ENCODE measurements at places on chromosomes 13 and 19. TPM values are rescaled to one million over a fixed set of nuclear protein-coding genes. Genes with fewer than 3 reads are reported as not detected.

- DNase-seq = no peak
Observed at GRCh38 chr13:20136781-20137703, 23.8 kb downstream of the GJA3 start.

AMER2 gene
- not detected for polyA plus RNA-seq

DNA sequence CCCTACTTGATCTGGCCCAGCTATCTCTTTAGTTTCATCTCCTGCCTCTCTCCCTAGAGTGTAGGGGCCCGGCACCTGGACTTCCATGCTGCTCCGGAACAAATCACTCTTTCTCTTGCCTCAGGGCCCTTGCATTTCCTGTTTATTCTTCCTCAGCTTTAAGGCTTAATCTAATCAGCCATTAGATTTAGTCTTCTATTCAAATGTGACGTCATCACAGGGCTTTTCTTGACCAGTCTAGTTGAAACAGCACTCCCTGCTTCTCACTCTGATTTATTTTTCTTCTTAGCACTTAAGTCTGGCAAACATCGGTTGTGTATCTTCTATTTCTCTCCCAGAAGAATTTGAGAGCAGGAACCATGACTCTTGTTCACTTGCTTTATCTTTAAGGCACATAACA lies 564.1 kb downstream of the EFNB2 start:
- DNase-seq = no peak

DNA sequence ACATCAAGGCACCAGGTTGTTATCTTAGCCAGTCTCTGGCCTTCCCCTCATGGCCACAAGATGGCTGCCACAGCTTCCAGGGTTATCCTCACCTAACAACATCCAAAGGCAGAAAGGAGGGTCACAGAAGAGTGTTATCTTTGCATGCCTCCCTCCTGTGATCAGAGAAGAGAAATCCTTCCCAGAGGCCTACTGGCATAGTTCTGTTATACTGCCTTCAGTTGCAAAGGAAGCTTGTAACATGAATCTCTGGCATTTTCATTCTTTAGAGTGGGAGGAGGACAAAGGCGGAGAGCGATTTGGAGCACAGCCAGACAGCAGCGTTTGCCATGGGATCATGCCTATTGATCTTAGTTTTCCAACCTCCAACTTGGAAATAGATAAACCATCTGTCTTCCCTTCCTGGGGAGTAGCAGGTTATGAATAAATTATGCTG lies 135.7 kb downstream of the DNAJC15 start:
- DNase-seq = no peak

DNA sequence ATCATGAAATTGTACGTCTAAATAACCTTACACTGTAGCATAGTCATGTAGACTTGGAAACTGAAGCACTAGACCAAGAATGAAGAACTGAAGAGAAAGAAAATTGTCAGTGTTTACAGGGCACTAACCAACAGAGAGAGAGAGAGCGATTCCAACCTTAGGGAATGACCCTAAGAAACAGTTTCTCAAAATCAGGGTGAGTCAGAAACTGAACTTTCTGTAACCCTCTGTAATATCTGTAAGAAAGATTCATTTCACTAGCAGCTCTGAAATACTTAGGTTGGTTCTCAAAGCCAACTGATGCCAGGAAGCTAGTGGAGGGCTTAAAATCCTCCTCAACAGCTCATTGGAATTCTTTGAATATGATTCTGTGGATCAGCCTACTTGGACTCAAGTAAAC lies 936.9 kb downstream of the EFNB2 start:
- DNase-seq = no peak

ZNF160 gene
- polyA plus RNA-seq = 17.7 TPM

DAND5 gene
- 7.0 TPM for polyA plus RNA-seq

DNA sequence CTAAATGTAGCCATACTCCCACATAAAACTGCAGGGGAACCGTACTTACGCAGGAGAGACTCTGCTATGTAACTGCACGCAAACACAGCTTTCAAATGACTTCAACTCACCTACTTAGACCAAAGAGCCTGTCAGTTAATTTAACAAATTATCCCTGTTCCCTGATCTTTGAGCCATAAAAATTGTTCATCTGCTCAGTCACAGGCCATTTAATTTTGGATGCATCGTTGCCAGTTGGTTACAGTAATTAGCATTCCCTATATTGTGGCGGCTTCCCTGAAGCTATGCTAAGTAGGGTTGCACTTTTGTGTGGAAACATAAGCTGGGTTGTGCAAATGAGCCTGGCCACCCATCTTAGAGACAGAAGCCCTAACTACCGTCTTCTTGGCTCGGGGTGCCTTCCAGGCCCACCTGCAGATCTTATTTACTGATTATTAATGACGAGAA lies 21.2 kb upstream of the OBI1 start:
- no peak for DNase-seq

GJB2 gene
- polyA plus RNA-seq = 0.20 TPM

- DNase-seq = no peak
Observed at GRCh38 chr19:14325863-14326262, 55.4 kb upstream of the ADGRE5 start.

SPACA4 gene
- polyA plus RNA-seq = not detected

DNA sequence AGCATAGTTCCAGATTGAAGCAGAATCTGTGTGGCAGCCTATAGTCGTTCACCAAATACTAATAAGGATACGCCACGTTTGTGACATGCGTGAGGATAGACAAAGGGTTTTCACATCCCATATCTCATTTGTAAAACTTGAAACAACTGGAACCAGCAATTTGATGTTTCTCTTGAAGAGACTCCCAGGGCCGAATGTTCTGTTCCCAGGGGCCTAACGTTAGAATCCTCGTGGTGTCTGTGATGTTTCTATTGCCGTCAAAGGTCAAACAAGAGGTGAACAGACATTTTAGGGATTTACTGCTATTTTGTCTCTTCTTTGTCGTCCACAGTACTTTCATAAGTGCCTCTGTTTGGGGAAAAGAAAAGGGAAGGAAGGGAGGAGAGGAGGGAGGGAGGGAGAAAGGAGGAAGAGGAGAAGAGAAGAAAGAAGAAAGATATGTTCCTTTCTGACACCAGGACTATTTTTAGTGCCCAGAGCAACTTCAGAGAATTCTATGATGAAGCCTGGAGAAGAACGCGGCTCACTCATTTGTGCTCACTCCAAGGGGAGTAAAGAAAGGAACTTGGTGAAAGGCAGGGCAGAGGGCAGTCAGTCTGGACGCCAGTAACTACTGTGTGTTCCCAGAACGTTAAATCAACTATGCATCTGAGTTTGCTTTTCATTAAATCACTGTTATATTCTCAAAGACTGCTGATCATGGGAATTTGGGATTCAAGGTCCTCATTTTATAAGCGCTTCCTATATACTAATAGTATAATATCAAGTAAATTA lies 154.5 kb downstream of the DCT start:
- no peak for DNase-seq

- DNase-seq = no peak
Observed at GRCh38 chr13:32600890-32601289, 14.6 kb downstream of the PDS5B start.

DNA sequence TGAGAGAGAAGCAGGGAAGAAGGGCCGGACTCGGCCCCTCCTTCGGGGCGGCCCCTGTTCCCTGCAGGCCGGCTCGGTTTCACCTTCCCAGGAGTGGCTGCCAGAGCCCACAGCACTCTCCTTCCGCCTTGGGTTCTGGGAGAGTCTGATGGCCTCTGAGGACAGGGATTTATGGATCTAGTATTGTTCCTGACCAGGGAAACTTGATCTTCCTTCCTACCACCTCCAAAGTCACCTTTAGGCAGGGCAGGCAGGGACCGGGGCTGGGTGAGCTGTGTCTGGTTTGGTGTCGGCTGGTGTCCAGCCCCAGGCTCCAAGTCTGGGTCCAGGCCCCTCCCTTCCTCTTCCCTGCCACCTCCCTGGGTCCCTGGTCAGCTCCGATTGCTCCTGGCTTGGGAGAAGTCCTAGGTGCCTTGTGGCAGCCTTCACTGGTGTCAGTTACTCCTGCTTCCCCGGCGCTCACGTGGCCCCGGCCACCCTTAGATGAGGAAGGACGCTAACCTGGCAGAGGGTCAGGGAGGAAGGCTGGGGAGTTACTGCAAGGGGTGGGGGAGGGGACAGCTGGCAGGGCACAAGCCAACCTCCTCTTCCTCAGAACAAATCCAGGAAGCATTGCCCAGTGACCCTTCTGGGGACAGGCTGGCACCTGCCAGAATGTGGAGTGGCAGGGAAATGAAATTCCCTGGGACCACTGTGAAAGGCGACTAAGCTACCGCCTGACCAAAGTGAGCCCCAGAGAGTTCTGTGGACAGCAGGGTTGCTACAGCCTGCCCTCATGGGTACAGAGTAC lies 18.8 kb downstream of the RFX1 start:
- DNase-seq = peak; percentile 82

GRCh38 chr19:34794066-34794960 lies 21.3 kb upstream of the ZNF599 start:
- no peak for DNase-seq

ACTMAP gene
- 5.1 TPM for polyA plus RNA-seq

DNA sequence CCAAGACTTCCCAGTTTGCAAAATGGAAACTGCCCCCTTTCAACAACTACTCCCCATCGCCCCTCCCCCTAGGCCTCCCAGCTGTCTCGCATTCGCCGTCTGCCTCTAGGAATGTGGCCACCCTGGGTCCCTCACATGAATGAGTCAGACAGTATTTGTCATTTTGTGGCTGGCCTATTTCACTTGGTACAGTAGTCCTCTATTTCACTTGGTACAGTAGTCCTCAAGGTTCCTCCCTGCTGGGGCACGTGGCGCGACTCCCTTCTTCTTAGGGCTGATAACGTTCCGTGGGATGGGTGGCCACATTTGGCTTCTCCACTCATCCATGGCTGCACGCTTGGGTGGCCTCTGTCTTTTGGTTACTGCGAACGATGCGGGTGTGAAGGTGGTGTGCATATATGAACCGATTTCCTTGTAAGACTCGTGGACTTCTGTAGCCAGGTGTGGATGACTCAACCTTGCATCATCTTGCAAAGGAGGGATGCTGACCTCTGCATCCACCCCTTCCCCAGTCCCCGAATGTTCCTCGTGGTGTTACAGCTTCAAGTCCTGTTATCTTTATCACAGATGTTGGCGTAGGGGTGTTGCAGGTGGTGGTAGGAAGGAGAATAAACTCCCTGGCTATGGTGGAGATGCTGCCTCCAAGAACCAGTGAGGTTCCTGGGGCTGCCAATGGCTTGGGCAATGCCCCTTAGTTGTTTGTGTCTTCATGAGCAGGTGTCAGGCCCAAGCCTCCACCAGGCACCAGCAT lies 112.1 kb upstream of the SOX1 start:
- no peak for DNase-seq

ZNF835 gene
- 1.6 TPM for polyA plus RNA-seq

DNA sequence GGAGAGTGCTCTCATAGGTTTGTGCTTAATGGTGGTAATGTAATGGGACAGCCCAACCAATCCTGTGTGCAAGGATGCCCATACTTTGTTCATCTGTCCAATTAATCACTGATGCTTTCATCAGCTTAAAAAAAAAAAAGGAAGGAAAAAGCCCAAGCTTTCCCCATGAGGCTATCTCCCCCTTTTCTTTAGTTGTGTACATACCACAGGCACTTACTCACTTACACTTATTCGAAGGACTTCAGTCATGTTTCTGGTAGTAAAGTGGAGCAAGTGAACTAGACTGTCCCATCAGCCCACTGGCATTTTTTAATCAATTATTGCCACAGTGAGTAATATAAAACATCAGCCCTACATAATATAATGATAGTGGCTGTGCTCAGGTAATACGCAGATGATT lies 183.5 kb upstream of the UFM1 start:
- DNase-seq = no peak

DNA sequence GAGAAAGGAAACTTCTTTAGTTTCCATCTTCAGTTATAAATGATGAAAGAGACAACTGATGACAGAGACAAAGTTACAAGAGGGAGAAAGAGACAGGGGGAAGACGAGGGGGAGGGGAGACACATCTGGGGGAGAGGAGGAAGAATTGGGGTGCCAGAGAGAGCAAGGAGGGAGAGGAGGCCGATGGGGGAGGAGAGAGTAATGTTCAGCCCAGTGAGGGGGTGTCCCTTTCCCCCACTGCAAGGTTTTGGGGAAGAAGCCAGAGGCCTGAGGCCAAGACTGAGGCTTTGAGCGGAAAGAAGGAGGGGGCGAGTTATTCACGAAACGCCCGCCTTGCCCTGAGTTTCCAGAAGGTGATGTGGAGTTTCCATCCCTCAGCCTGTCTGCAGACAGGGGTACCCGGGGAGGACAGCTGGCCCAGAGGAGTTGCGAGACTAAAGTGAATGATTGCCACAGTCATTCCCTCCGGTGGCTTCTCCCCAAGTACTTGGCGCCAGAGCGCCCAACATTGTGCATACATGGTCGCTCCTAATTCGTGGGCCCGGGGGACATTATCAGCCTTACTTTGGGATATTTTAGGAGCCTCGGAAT lies 558 bp upstream of the PPAN start:
- no peak for DNase-seq

- DNase-seq = peak; percentile 32
Observed at GRCh38 chr19:16260160-16260811, 62.6 kb downstream of the AP1M1 start.

DNA sequence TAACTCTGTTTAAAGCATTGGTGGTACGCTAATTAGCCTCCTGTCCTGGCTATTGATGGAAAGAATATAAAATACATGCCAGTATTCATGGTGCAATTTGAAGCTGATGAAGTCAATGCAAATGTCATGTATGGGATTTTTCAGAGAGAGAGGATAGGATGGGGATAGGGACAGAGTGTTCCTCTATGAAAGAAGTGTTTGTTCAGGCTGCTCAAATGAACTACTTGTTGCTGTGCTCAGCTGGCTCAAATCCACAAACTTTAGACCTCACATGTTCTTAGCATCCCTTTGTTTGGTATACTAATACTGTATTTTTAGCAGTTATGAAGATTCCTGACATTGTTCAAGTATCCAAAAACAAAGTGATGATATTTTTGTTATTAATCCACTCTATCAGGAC lies 116.5 kb downstream of the SLITRK1 start:
- no peak for DNase-seq

EMP3 gene
- polyA plus RNA-seq = 66.7 TPM

PCDH17 gene
- 1.3 TPM for polyA plus RNA-seq

GRCh38 chr13:27924529-27925141 lies 4.8 kb downstream of the PDX1 start:
- DNase-seq = no peak

GRCh38 chr19:35673121-35673804 lies 6.9 kb downstream of the UPK1A start:
- DNase-seq = peak; percentile 76

GRCh38 chr13:110455444-110455843 lies 106.1 kb downstream of the RAB20 start:
- no peak for DNase-seq

GRCh38 chr13:108120302-108120701 lies 95.0 kb downstream of the LIG4 start:
- DNase-seq = no peak

All from right cardiac atrium (tissue), 5 donors.